Prostate gland (tissue), 2 donors: ENCODE measurements at places on chromosomes 5 and 9. TPM values are rescaled to one million over a fixed set of nuclear protein-coding genes. Genes with fewer than 3 reads are reported as not detected.

Gene CTSV
- 1.3 TPM for total RNA-seq

Gene CNTNAP3
- 8.3 TPM for total RNA-seq

DNA sequence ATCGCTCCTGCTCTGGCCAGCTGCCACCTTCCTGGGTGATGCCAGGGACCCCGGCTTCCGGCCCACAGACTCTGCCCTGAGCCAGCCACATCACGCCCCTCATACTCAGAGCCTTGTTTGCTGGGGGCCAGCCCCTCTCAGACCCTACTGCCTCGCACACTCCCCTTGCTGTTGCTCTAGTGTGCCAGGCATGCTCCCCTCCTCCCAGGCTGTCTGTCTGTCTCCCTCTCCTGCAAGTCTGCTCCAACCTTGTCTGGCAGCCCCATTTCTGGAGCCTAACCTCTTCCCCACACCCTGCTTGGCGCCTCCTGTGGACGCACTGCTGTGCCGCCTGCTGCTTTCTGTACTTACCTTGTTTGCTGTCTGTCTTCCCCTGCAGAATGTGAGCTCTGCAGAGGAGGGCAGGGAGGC is 184.7 kb downstream of the HSPA4 start:
- H3K4me1 ChIP-seq = no peaks in the 10 kb centered on the region
- H3K36me3 ChIP-seq = no peaks in the 10 kb centered on the region
- no peak for DNase-seq
- H3K4me3 ChIP-seq = no peak overlapping the region
- no peaks in the 10 kb centered on the region for H3K27me3 ChIP-seq

DNA sequence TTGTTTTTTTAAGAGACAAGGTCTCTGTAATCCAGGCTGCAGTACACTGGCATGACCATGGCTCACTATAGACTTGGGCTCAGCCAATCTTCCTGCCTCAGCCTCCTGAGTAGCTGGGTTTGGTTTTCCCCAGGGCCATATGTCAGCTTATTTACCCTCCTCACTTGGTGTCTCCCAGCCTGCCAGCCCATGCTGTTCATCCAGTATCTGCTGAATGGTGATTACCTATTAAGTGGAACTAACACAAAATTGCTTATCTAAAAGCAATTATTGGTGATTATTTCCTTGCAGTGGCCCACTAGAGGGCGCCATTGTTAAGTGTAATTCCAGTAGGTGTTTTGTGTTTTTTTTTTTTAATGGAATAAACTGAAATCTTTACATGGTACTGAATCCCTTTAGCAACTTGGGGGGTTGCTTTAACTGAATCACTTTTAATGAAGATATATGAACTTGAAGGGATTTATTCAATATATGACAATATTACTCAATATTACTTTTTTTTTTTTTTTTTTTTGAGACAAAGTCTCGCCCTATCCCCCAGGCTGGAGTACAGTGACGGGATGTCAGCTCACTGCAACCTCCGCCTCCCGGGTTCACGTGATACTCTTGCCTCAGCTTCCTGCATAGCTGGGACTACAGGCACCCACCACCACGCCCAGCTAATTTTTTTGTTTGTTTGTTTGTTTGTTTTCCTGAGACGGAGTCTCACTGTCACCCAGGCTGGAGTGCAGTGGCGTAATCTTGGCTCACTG is 13.8 kb downstream of the EXOSC2 start:
- peak; percentile 62 for DNase-seq
- no peaks in the 10 kb centered on the region for H3K27me3 ChIP-seq
- H3K27ac ChIP-seq = no peak overlapping the region
- no peaks in the 10 kb centered on the region for H3K36me3 ChIP-seq
- no peak overlapping the region for H3K4me3 ChIP-seq

- H3K27me3 ChIP-seq = no peaks in the 10 kb centered on the region
- DNase-seq = no peak
- no peaks in the 10 kb centered on the region for H3K36me3 ChIP-seq
- no peaks in the 10 kb centered on the region for H3K4me1 ChIP-seq
- no peak overlapping the region for H3K4me3 ChIP-seq
Measured at GRCh38 chr5:142432961-142433360, 108.1 kb upstream of the SPRY4 start.

- H3K4me1 ChIP-seq = no peaks in the 10 kb centered on the region
- H3K27me3 ChIP-seq = no peaks in the 10 kb centered on the region
- no peak for DNase-seq
Measured at GRCh38 chr5:56375011-56375410, 141.9 kb upstream of the ANKRD55 start.

DNA sequence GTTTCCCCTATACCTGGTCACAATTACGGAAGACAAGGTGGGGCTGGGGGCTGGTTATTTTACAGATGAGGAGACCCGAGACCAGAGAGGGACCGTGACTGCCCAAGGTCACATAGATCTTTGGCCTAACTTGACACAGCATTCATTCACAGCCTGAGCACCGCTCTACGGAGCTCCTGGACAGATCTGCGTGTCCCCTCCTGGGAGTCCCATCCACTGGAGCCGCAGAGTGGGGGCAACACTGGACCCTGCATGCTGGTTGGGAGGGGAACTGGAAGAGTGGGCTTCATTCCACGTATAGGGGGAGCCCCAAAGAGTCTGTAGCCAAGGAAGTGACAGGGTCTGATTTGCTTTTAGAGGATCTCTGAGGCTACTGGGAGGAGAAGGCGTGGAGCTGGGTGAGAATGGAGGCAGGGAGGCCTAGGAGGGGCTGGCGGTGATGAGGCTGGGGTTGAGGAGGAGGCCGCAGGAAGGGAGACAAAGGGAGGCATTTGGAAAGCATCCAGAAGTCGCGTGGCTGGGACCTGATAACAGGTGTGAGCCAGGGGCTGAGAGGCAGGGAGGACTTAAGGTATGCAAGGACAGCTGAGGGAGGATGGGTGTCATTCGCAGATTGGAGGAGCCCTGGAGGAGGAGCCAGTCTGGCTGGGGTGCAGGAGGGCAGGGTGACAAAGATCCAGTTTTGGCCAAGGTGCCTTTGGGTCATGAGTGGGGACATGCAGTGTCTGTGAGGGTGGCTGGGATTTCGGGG is 64.3 kb upstream of the IER5L start:
- no peak overlapping the region for H3K27ac ChIP-seq
- no peak for DNase-seq
- no peaks in the 10 kb centered on the region for H3K27me3 ChIP-seq
- H3K36me3 ChIP-seq = no peaks in the 10 kb centered on the region

GRCh38 chr9:27386571-27387091 is 89.7 kb upstream of the EQTN start:
- DNase-seq = peak; percentile 30
- no peak overlapping the region for H3K4me3 ChIP-seq
- no peak overlapping the region for H3K27ac ChIP-seq

Gene PCYOX1L
- 7.7 TPM for total RNA-seq

DNA sequence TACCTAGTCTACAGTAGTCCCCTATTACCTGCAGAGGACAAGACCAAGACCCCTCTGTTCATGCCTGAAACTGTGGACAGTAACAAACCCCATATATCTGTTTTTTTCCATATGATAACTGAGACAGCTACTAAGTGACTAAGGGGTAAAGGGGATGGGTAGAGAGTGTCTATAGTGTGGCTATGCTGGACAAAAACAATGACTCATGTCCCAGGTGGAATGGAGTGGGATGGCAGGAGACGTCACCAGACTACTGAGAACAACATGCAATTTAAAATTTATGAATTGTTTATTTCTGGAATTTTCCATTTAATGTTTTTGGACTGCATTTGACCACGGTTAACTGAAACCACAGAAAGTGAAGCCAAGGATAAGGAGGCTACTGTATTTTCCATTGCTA is 171.8 kb downstream of the AGTPBP1 start:
- H3K4me1 ChIP-seq = no peaks in the 10 kb centered on the region
- no peaks in the 10 kb centered on the region for H3K36me3 ChIP-seq
- no peak for DNase-seq
- H3K27me3 ChIP-seq = no peaks in the 10 kb centered on the region
- no peak overlapping the region for H3K4me3 ChIP-seq

DNA sequence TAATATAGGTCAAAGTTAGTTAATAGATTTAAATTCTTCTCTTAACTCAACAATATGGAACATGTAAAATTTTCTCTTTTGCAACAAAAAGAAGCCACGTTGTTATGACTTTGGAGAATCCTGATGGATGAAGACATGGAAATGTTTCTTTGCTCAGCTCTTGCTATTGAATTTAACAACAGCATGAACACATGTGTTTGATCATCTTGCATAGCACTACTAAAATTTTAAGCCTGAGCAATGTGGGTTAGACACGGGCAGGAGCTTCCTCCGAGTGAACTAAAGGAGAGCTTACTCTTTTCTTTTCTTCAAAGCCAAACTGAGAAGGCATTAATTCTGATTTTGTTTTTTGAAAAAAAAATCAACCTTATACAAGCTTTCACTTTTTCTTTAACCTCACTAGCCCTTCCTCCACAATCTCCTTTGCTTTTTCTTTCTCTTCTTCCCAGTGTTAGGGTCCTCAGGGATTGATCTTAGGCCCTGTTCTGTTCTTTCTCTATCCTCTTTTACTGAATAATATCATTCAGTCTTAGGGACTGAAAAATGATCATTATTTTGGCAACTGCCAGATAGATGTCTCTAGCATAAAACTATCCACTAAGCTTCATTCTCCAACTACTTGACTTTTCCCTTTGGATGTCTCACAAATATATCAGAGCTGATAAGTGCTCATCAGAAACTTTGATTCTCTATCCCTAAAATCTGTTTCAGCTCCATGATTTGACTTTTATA is 36.9 kb downstream of the ADAMTS19 start:
- no peak overlapping the region for H3K27ac ChIP-seq
- H3K36me3 ChIP-seq = no peaks in the 10 kb centered on the region
- H3K4me3 ChIP-seq = no peak overlapping the region
- H3K4me1 ChIP-seq = no peaks in the 10 kb centered on the region

DNA sequence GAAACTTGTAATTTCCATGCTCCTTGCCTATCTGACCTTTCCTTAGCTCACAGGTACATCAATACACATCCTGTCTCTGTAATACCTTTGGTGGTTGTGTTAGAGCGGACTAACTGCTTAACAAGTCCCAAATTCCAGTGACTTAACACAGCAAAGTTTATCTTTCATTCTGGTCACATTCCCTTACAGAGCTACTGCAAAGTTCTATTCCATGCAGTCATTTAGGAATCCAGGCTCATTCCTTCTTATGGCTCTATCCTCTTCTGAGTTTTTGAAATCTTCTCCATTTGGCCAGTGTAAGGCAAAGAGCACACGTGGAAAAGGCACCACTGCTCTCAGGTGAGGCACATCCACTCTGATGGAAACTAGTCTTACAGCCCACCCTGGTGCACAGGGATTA is 238.6 kb upstream of the ANKRD55 start:
- no peak overlapping the region for H3K27ac ChIP-seq
- H3K4me1 ChIP-seq = no peaks in the 10 kb centered on the region
- H3K4me3 ChIP-seq = no peak overlapping the region
- H3K36me3 ChIP-seq = no peaks in the 10 kb centered on the region
- no peak for DNase-seq

DNA sequence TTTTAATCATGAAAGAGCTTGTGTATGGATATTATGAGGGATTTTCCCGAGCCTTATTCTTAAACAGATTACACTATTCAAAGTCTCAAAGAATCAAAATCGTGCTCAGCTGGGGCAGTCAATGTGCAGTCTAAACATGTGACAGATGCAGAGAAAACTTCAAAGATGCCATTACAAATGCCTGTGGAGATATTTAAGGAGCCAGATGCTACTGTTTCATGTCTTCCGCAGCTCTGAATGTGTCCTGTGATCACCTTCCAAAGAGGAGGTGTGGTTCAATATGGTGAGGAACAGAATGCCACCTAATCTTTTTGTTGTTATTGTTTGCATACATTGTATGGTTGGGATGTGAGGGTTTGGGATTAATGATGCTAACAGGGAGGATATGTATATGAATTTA is 593.3 kb upstream of the ARRDC3 start:
- H3K36me3 ChIP-seq = no peaks in the 10 kb centered on the region
- no peaks in the 10 kb centered on the region for H3K4me1 ChIP-seq
- no peak for DNase-seq
- no peaks in the 10 kb centered on the region for H3K27me3 ChIP-seq
- H3K4me3 ChIP-seq = no peak overlapping the region
- no peak overlapping the region for H3K27ac ChIP-seq

Gene CCDC171
- total RNA-seq = 7.6 TPM

Gene DRD1
- 0.28 TPM for total RNA-seq

DNA sequence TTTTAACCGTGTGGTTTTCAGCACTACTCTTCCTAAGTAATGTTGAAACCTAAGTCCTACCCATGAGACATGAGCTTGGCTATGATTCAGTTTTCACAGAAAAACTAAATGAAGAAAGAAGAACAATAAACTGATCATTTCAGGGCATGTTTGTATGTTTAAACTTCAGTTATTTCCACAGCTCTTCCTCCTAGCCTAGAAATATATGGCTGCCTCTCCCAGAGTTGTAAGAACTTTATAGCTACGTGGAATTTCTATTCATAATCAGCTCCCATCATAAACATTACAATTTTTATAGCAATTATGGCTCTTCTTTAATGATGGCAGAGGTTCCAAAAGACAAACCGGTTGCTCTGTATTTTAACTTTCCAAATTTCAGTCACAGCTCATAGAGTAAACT is 314.7 kb upstream of the ADAMTSL1 start:
- DNase-seq = no peak
- no peak overlapping the region for H3K4me3 ChIP-seq
- no peaks in the 10 kb centered on the region for H3K4me1 ChIP-seq
- no peaks in the 10 kb centered on the region for H3K27me3 ChIP-seq

- no peak overlapping the region for H3K4me3 ChIP-seq
- H3K4me1 ChIP-seq = no peaks in the 10 kb centered on the region
- no peak overlapping the region for H3K27ac ChIP-seq
- H3K36me3 ChIP-seq = no peaks in the 10 kb centered on the region
- H3K27me3 ChIP-seq = no peaks in the 10 kb centered on the region
- no peak for DNase-seq
Measured at GRCh38 chr9:131253891-131254491, 22.3 kb downstream of the FAM78A start.

DNA sequence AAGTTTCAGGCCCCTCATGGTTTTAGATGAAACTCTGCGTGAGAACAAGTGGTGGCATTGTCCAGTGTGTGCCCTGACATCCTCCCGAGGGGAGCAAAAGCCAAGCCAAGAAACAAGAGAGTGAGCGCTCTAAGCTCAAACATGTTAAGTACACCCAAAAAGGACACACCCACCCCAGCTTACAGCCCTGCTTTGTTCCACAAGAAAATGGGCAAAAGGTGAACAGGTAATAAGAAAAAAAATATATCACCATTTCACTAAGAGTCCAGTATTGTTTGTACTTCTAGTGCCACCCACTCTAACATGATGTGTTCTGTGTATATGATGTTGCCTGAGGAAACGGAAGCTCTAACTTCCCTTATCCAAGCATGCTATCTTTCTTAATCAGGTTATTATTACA is 278.2 kb downstream of the SLIT3 start:
- no peaks in the 10 kb centered on the region for H3K36me3 ChIP-seq
- H3K27ac ChIP-seq = no peak overlapping the region
- no peaks in the 10 kb centered on the region for H3K4me1 ChIP-seq
- no peak overlapping the region for H3K4me3 ChIP-seq
- peaks cover 2% of the 10 kb centered on the region for H3K27me3 ChIP-seq
